ENCODE measurements at places on chromosomes 7 and 10.

DNA sequence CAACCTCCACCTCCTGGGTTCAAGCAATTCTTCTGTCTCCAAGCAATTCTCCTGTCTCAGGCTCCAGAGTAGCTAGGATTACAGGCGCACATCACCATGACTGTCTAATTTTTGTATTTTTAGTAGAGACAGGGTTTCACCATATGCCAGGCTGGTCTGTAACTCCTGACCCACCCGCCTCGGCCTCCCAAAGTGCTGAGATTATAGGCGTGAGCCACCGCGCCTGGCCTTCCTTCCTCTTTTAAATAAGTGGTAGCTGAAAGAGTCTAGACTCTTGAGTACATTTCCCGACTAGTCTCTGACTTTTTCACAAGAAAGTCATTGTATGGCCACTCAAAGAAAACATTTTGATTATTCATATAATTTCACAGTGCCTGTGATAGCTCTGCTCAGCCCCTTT lies 636.2 kb upstream of the ANKRD30A start:
- no peak for DNase-seq

- no peak for DNase-seq
These were observed 14.5 kb downstream of the PSAP start for GRCh38 chr10:71836596-71836974.

DNA sequence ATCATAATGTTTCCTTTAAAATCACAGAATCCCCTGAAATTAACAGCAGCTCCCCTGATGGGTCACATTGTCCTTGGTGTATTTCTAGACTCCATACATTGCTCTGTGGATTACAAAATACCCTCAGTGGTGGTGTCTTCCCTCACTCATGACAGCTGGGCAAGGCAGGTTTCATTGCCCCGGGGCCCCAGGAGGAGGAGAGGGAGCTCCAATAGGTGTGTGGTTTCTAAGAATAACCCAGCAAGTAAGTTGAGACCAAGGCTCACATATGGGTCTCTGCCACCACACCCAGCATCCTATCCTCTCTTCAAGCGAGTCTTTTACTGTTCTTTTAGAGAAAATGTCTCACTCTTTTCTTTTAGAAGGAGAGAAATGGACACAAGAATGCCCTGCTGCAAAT lies 63.6 kb downstream of the PKD1L1 start:
- no peak for DNase-seq

GRCh38 chr7:34087892-34088891 lies 182.9 kb downstream of the BMPER start:
- no peak for DNase-seq

- DNase-seq: no peak
These were observed 52.3 kb upstream of the PHYHIPL start for GRCh38 chr10:59124187-59124586.

DNA sequence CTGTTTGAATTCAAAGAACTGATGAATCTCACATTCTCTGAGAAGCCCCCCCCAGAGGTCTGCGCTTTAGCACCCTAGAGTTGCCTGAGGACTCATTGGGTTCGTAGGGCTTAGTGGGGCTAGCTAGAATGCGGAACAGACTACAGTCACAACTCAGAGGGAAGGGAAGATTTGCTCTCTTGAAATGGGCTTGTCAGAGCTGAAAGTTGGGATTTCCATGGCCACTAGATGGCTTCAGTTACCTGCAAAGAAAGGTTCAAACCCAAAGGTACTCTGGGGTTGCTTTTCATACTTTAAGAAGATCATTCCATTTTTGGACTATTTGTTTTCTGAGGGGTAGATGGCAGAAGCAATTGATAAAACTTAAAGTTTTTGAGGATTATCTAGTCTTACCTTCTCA lies 205.0 kb downstream of the BBS9 start:
- no peak for DNase-seq

DNA sequence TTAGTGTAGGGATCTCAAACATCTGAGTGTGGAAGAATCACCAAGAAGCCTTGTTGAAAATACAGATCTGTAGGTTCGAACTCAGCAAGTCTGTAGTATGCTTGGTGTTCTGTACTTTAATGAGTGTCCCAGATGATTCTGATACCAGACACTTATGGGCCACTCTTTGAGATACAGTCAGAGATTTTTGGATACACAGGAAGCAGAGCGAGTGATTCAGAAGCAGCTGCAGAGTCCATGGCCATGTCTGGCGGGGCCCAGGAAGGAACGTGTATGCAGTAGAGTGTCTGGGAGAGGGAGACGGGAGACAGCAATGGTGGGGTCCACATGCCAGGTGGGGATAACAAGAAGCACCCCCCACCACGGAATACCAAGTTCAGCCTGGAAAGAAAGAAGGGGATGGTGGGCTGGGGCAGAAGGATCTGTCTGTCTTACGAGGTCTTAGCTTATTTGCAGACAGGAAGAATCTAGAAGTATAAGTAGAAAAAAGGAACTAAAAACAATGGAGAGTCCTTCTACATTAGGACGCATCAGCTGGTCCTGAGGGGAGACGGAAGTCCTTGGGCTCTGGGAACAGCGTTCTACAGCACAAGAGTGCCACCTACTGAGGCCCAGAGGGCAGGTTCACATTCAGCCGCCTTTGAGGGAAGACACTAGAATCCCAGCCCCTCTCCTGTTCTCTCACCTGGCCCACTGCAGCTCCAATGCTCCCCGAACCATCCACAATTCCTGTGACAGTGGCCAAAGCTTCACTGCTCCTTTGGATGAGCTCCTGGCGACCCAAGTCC lies 55.4 kb downstream of the SLC37A3 start:
- no peak for DNase-seq

DNA sequence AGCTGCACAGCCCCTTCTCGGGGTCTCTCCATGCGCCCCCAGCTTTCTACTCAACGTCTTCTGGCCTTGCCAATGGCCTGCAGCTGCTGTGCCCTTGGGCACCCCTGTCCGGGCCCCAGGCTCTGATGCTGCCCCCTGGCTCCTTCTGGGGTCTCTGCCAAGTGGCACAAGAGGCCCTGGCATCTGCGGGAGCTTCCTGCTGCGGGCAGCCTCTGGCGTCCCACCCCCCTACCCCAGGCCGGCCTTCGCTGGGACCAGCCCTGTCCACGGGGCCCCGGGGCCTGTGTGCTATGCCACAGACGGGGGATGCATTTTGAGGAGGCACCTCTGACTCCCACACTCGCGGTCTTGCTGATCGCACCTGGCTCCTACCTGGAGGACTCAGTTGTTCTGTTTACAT lies 2.3 kb downstream of the VENTX start:
- DNase-seq: no peak

GRCh38 chr10:119250641-119251314 lies 43.4 kb downstream of the GRK5 start:
- DNase-seq: no peak

- no peak for DNase-seq
These were observed 540.1 kb upstream of the FZD8 start for GRCh38 chr10:36182179-36182566.

- DNase-seq: no peak
These were observed 168.1 kb upstream of the PPP2R2D start for GRCh38 chr10:131732631-131733127.

GRCh38 chr10:115483294-115483693 lies 390.1 kb downstream of the ATRNL1 start:
- no peak for DNase-seq
